Suppressor macrophage treated with lipopolysaccharide for 1 hour (primary cell): ENCODE measurements at places on chromosomes 4 and X.

- DNase-seq = no peak
Measured at GRCh38 chr4:14083150-14083549, 455.6 kb upstream of the BOD1L1 start.

DNA sequence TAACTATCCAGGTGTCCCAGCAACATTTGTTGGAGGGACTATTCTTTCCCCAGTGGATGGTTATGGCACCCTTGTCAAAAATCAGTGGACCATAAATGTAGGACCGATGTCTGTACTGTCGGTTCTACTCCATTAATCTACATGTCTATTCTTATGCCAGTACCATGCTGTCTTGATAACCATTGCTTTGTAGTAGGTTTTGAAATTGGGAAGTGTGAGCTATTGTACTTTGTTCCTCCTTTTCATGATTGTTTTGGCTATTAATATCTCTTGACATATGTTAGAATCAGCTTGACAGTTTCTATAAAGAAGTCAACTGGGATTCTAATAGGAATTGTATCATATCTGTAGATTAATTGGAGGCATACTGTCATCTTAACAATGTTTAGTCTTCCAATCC is 112.7 kb downstream of the HNRNPD start:
- DNase-seq = peak; percentile 51

DNA sequence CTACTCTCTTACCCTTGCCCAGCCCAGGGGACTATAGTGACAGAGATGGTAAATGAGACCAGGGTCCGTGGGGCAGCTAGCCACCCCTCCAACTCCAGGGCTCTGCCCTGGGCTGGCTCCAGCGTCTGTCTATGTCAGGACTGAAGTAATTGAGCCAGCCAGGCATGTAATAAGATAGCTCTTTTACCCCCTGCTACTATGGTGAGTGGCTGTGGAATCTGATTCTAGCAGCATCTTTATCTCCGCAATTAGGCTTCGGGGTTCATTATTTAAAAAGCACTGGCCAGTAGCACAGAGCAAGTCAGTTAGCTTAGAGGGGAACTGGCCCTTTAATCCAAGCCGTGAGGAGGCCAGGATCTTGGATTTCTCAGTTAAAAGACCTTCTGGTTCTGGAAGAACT is 123.3 kb upstream of the RAI2 start:
- no peak for DNase-seq

DNA sequence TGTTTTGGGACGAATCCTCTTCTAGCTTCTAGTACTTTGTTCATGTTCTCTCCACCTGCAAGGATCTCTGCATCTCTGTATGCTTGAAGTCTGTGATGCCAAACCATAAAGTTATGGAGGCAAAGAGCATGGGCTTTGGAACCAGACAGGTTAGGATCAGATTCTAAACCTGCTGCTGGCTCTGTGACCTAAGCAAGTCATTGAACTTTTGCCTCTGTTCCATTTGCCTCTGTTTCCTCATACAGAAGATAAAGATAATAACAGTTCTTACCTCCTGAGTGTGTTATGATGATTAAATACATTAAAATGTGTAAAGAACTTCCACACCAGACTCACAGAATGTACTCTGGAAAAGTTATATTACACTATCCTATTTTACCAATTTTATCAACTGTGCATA is 41.5 kb upstream of the RELL1 start:
- DNase-seq = no peak

DNA sequence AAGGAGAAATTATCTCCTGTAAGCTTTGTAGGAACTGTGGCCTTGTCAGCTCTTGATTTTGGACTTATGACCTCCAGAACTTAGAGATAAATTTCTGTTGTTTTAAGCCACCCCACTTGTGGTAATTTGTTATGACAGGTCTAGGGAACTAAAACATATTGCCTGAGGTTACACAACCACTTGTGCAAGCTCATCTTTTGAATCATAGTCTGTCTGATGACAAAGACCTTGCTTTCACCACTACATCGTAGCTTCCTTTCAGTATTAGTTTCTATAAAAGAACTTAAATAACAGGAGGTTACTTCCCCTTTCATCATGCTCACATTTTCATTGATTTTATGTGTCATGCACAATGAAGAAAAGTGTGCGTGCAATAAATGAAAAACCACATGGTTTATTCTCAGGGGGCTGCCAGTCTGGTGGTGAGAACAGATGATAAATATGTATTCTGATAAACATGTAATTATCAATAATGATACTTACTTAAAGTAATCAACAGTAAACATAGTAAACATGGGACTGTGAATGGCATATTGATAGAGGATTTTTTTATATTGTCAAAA is 690.0 kb upstream of the HS3ST1 start:
- DNase-seq = peak; percentile 98

DNA sequence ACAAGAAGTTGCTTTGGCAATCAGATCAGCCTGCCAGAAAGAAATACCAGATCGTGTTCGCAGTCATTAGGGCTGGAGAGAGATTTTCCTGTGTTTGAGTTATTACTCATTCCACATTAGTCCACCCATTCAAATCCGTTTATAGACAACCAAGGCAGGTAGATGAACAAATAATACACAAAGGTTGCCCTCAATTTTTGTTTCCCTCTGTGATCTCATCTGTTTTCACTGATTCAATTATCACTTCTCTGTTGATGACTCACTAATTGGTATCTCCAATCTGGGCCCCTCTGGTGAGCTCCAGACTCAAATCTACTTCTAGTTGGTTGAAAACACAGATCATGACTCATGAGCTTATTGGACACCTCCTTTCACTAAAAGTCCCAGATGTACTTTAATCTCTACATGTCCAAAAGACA is 54.5 kb downstream of the CHM start:
- DNase-seq = no peak

DNA sequence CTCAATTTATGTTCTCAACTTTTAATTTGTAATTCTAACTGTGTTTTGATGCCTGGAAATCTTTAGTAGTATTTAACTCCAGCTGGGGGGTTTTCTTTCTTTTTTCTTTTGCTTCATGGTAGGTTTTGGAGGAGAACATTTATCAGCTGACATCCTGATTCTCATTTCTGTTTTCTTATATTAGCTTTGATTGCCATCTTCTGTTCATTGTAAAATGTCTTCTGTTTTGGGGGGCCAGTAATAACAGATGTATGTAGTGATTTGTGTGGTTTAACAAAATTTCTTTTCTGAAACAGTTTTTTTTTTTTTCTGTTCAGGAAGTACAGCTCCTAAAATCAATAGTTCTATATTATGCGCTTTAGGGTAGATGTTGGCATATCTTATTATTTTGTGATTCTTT is 182.2 kb downstream of the GABRB1 start:
- DNase-seq = no peak

DNA sequence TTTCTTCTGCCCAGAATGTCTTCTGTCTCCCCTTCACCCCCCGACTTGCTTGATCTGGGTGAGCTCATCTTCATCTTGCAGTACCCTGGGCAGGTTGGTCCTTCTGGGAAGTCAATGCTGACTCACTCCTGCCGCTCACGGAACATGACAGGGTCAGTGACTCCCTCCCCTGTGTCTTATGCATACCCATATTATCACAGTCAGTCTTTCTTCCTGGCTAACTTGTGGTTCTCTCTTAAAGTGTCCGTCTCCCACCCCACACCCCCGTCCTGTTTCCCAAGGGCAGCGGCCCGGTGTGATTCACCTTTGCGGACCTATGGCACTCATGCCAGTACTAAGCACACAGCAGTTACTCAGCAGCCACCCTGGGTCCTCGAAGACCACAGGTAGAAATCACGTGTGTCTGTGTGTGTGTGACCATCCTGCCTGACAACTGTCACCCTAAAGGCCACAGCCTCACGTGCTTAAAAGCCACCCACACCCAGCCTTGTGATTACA is 17.7 kb downstream of the IQSEC2 start:
- peak; percentile 51 for DNase-seq

- no peak for DNase-seq
Measured at GRCh38 chr4:3683077-3683743, 83.0 kb upstream of the ADRA2C start.

GRCh38 chr4:159206427-159206871 is 103.6 kb downstream of the RAPGEF2 start:
- peak; percentile 95 for DNase-seq

- no peak for DNase-seq
Measured at GRCh38 chrX:109464231-109464630, 17.7 kb downstream of the GUCY2F start.
